Heart right ventricle (tissue), 16 donors: ENCODE measurements at places on chromosomes 6 and 20. TPM values are rescaled to one million over a fixed set of nuclear protein-coding genes. Genes with fewer than 3 reads are reported as not detected.

DNA sequence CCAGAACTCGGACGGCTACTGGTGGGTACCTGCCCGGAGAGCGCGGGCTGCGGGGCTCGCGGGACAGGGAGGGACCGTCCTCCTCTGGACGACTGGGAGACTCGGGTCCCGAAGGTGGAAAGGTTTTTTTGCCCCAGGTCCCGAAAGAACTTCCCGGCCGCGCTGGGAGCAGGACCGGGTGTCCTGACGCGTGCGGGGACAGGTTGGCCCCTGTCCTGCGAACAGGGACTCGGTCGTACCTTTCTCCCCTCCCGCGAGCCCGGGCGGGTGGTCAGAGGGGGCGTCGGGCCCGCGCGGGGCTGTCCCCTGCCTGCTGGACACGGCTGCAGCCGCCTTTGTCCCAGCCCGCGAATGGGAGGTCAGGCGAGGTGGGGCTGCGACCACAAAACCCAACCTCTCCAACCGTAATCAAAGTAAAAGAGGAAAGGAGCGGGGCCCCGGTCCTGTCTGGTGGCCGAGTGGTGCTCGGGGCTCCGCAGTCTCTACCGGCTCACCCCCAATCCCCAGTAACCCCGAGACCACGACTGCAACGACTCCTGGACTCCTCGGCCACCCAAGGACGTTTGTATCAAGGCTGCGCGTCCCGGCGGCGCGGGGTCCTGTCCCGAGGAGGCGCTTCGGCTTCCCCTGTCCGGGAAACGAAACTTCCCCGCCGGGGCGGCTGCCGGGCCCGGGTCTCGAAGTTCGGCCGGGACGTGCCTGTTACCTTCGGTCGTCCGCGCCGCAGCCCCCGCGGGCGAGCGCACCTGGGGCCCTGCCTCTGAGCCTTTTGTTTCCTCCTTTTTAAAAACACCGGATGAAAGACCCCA is 798 bp downstream of the DSP start:
- peak; percentile 38 for DNase-seq

GRCh38 chr6:116335612-116336215 is 35.0 kb upstream of the DSE start:
- DNase-seq = no peak

GRCh38 chr6:44030812-44031454 is 96.3 kb downstream of the MRPL14 start:
- DNase-seq = no peak

DNA sequence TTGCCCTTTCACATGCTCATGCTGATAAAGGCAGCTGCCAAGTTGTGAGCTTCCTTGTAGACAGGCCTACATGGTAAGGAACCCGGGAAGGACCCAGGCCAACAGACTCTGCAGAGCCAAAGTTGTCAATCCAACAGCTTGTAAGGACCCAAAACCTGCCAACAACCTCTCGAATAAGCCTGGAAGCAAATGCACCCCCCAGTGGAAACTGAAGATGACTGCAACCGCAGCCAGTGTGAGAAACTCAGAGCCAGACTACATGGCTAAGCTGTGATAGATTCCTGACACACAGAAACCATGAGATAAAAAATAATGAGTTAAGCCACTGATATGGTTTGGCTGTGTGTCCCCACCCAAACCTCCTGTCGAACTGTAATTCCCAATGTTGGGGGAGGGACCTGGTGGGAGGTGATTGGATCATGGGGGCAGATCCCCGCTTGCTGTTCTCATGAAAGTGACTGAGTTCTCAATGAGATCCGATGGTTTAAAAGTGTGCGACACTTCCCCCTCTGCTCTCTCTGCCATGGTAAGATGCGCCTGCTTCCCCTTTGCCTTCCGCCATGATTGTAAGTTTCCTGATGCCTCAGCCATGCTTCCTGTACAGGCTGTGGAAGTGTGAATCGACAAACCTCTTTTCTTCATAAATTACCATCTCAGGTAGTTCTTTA is 18.8 kb upstream of the CLPSL2 start:
- DNase-seq = no peak

DNA sequence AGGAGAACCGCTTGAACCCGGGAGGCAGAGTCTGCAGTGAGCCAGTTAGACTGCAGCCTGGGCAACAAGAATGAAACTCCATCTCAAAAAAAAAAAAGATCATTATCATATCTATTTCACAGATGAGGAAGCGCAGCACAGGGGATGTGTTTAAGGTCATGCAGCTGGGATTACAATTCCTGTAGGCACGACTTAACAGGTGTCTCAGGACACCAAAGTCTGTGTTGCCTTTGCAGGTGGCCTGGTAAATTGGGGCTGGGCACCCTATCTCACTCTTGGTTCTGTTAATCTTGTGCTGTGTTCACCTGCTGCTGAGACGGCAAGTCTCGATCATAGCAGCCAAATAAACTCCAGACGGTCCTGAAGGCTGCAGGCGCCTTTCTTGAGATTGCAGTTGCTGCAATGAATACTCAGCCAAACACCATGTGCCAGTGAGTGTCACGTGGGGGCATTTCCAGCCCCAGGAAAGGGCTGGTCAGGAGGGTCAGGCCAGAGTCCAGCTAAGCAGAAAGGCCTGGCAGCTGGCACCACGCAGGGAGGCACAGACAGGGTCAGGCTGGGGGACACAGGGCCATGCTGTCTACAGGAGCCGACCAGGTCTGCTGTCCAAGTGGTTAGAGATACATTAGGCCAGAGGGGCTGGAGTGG is 55.8 kb downstream of the FGD2 start:
- DNase-seq = peak; percentile 37

DNA sequence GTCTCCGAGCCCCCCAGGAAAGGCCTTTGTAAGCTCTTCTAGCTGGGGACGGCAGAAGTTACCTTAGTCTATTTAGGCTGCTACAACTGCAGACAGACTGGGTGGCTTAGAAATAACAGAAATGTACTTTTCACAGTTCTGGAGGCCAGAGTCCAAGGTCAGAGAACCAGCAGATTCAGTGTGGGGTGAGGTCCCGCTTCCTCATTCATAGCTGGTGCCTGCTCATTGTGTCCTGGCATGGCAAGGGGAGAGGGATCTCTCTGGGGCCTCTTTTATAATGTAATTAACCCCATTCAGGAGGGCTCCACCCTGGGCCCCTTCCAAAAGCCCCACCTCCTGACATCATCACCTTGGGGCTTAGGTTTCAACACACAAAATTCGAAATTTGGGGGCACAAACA is 315.1 kb downstream of the CDH4 start:
- DNase-seq = no peak

- no peak for DNase-seq
These were observed 5.6 kb downstream of the HTR1E start for GRCh38 chr6:86942769-86943516.

- DNase-seq = no peak
These were observed 474.1 kb downstream of the RNF144B start for GRCh38 chr6:18861204-18861603.

DNA sequence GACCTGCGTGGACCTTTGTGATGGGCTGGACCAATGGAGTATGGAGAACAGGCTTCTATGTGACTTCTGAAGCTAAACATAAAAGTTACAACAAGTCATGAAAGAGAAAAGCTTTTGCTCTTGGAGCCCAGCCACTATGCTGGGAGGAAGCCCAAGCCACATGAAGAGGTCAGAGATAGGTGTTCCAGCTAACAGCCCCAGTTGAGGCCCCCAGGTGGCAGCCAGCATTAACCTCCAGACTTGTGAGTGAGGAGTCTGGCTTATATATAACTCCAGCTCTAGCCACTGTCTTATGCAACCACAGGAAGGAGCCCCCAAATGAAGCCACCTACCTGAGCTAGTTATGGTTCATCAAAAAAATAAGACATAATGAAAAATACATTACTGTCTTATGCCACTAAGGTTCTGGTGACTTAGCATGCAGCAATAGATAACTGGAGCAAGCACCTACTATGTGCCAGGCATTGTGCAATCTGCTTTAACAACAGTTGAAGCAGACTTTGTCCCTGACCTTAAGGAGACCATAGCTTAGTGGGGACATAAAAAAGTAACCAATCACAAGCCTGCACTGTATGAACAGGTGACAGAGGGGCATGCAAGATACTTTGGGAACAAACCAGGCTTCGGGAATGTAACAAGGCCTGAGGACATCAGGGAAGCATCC is 599.6 kb downstream of the PTPRT start:
- DNase-seq = no peak

- DNase-seq = no peak
These were observed 151.2 kb downstream of the PDE10A start for GRCh38 chr6:165511807-165512206.

- DNase-seq = no peak
These were observed 20.0 kb upstream of the ZNFX1 start for GRCh38 chr20:49297605-49298530.

- DNase-seq = no peak
These were observed 538.0 kb upstream of the ID4 start for GRCh38 chr6:19299129-19299528.

DNA sequence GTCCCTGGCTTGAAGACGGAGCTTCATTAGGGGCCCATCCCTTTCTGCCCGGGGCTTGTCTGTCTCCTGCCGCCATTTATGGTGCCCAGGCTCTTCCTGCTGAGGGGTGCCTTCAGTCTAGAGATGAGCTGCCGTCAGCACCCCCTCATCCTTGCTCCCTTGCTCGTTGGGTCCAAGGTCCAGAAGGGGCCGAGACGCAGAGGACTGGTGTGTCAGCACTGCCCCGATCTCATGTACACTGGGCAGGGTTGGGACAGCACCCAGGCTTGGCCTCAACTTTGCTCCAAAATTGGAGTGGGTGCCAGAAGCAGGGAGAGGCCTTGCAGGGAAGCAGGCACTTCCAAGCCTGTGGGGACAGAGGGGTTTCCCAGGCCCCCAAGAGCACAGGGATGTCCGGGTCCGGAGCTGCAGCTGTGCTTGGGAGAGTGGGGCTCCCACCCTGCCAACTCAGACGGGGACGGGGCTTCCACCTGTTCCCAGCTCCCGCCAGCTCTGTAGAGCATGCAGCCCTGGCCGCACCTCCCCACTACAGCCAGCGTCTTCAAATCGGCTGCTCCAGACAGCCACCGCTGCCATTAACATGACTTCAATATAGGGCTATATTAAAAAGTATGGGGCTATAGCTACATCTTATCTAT is 488.8 kb downstream of the TENT5A start:
- DNase-seq = no peak

DNA sequence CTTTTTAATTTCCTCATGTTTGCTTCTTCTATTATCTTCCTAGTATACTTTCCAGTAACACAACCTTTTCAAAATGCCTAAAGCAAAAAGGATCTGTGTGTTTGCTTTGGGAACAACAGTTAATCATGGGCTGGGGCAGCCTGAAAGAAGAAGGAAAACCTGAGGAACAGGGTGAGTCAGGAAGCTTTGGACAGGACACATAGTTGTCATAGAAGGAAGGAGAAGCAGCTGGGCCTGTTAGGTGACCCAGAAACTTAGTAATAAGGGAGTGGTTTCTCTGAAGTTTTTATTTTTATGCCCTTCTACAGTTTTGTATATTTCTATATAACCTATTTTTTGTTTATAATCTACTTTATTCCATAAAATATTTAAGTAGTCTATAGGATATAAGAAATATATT is 61.4 kb downstream of the CD24 start:
- DNase-seq = no peak

ARFGEF3 gene
- 11.1 TPM for total RNA-seq

AIF1 gene
- total RNA-seq = 5.4 TPM

CCN5 gene
- 5.3 TPM for total RNA-seq

KCNQ5 gene
- total RNA-seq = not detected

NKX2-4 gene
- not detected for total RNA-seq

BPIFB1 gene
- total RNA-seq = not detected

EDN1 gene
- total RNA-seq = 0.36 TPM

TGM3 gene
- total RNA-seq = not detected

TMEM170B gene
- 4.2 TPM for total RNA-seq

DPM1 gene
- 35.4 TPM for total RNA-seq

DEFB132 gene
- not detected for total RNA-seq

FABP7 gene
- not detected for total RNA-seq
